ENCODE measurements at places on chromosomes 5 and 9.

GRCh38 chr5:172748341-172748843 lies 22.6 kb downstream of the DUSP1 start:
- peak; percentile 92 for DNase-seq

- no peak for DNase-seq
Observed at GRCh38 chr9:37031902-37032301, 2.2 kb downstream of the PAX5 start.

- DNase-seq: peak; percentile 83
Observed at GRCh38 chr9:128689293-128689774, 312 bp downstream of the SET start.

DNA sequence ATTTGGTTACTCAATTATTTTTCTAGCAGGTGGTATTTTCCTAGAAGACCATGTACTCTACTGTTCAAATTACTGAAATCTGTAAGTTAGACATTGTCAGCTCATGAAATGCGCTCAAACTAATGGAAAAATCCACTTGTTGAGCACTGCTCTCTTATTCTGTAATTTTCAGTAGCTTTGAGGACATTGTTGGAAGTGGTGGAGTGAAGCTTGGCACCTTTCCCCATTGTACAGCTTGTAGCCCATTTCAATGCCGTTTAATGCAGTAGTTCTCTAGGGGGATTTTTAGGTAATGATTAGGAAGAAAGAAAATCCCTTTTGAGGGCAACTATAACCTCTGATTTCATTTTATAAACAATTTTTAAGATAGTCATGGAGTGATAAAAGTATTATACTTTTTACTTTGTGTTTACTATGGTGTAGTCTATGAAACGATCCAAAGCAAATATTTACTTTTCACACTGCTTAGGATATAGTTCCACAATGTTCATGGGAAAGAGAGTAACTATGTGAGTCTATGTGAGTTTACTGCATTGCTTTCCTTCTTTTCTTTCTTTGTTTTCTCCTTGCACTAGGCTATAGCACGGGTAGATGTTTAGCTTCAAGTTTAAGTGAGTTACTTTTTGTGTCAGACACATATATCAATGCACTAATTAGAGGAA lies 165.8 kb upstream of the ANKH start:
- no peak for DNase-seq

DNA sequence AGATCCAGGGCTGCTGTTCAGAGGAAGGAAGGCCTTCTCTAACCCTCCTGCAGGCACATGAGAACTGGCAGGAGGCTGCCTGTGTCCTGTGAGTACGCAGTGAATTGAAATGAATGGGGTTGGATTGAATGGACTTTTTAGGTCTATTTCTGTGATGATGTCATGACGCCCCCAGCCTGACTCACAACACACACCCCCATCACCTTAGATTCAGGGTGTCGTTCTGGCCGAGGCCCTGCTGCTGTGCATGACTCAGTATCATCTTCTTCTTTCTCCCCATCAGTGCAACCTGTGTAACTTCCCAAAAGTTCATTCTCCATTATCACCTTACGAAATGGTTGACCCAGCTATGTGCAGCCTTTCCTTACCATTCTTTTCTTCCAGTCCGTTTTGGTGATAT lies 5.4 kb downstream of the PCAT7 start:
- no peak for DNase-seq

GRCh38 chr5:125065741-125066140 lies 319.3 kb upstream of the ZNF608 start:
- no peak for DNase-seq

GRCh38 chr9:127660886-127661741 lies 45.7 kb upstream of the CFAP157 start:
- DNase-seq: no peak

DNA sequence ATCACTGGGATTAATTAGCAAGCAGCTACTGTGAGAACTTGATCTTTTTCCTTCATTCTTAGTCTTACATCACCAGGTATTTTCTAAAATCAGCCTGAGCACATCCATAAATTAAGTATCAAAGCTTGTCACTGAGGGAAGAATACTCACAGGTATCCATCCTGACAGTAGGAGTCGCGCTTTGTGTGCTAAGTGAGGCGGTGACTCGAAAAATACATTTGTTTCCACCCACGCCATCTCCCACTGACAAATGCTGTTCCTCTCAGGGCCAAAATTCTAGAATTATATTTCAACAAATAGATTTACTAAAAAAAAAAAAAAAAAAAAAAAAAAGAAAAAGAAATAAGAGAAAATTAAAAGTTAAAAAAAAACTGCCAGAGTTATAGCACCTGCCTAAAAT lies 34.1 kb upstream of the GABRB2 start:
- DNase-seq: no peak

DNA sequence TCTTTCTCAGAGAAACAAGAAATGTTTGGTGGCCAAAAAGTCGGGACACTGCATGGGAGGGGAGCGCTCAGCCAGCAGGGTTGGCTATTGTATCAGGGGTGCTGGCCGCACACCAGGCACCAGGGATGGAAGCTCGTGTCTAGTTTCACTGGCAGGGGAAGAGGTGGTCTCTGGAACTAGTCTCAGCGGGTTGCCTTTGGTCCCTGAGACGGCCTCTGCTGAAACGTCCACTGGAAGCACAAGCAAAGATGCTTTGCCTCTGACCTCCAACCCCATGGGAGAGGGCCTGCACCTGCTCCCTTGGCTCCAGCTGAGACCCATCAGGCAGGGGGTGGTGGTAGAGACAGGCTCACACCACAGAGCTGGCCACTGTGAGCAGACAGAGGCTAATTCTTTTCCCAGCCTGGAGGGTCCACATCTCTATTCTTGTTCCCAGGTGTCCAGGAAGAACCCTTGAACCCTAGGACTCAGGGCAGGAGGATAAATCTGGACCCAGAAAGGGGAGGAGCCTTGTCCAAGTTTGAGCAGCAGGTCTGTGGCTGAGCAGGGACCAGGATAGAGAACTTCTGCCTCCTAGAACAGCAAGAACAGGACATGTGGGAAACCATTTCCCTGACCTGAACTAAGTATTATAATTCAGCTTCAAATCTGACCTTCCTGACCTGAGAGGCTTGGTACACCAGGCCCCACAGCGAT lies 102.6 kb downstream of the RGS3 start:
- no peak for DNase-seq

- DNase-seq: no peak
Observed at GRCh38 chr5:95042037-95042436, 242.9 kb downstream of the MCTP1 start.

DNA sequence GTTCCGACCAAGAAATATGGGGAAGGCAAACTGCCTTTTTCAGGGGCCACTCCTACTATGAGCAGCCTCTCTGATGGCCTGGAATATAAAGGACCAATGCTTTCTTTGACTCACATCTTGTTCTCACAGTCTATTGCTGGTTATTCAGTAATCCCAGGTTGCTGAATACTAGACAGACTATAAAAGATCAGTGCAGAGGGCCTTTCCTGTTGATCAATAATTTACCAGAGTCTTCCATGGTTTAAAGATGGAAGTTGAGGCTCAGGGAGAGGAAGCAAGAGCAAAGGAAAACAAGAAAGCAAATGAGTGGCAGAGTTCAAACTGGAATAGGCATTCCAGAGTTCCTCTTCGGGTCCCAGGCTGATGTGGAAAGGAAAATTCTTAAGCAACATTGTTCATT lies 62.9 kb downstream of the FBXO38 start:
- DNase-seq: no peak

GRCh38 chr9:131672451-131672850 lies 67.4 kb downstream of the RAPGEF1 start:
- no peak for DNase-seq

DNA sequence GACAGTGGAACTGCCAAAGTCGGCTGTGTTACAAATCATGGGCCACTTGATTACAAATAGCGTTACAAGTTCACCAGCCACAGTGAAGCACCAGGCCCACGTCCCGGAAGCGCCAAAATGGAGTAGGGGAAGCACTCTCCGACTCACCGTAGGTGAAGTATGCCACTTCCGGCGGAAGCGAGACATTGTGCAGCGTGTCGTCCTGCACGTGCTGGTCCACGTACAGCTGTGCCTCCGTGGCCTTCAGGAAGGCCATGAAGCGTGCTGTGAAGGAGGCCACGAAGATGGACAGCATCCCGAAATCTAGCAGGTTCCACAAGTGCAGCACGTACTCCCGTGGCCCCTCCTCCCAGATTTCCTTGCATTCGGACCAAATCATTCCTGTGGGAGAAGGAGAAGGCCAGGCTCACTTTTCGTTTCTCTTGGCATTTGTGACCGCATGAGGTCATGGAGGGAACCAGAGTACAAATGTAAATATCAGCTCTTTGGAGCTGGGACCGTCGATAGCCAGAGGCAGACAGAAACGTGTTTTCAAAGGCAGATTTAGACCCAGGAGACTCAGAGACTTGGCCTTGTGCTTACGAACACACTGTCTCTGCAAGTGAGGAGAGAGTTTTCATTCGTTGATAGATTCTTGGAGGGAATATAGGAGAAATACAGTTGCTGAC lies 58.7 kb upstream of the SMIM32 start:
- DNase-seq: no peak

- no peak for DNase-seq
Observed at GRCh38 chr5:140611020-140611521, 21.9 kb downstream of the CD14 start.

DNA sequence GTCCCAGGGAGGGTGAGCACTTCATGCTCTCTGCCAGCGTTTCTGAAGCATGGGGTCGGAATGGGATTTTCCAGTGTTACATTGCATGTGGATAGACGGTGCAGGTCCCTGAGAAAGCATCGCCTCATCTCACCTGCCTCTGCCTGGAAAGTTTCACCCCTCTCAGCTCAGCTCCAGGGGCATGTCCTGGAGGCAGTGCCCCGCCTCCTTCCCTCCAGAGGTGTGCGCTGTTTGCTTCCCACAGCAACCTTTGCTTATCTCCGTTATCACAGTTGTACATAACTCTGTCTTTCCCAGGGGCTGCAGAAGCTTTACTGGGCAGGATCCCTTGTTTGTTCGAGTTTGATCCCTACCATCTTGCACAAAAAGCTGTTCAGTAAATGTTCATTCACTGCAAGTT lies 10.7 kb upstream of the CREBRF start:
- no peak for DNase-seq

GRCh38 chr9:136193891-136194279 lies 11.0 kb downstream of the LHX3 start:
- peak; percentile 6 for DNase-seq

DNA sequence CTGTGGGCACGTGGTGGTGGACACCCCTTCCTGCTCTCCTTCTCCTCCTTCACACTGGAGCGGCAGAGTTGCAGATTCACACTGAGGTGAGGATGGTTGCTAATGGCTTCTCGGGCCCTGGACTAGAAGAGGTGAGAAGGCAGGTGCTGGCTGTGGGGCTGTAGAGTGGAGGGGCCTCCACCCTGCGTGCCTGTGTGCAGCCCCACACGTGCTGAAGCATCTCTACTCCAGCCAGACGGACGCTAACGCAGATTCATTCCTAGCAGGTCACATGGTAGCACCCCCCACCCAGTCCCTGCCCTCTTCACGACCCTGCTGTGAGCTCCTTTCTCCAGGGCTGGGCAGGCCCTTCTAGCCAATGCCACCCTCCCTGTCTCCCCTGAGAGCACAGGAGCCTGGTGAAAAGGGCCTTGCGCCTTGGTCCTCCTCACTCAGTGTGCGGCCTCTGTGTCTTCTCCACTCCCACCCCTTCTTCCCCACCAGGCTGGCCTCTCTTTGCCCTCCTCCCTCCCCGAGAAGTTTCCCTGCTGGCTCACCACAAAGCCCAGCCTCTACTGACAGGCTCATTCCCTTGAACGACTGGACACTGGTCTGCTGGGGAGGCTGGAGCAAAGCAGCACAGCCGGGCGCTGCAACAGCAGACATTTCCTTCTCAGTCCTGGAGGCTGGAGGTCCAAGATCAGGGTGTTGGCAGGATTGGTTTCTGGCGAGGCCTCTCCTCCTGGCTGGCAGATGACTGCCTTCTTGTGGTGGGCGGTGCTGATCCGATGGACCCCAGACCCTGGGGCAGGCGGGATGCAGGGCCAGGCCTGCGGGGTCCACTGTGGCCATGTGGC lies 14.2 kb downstream of the CACNA1B start:
- DNase-seq: no peak

GRCh38 chr9:36158917-36159316 lies 10.3 kb upstream of the CCIN start:
- no peak for DNase-seq

GRCh38 chr9:89742660-89743059 lies 137.8 kb downstream of the GADD45G start:
- no peak for DNase-seq

GRCh38 chr5:67215519-67216471 lies 19.2 kb upstream of the CD180 start:
- DNase-seq: peak; percentile 94

- no peak for DNase-seq
Observed at GRCh38 chr5:39661026-39661779, 236.4 kb upstream of the DAB2 start.

- peak; percentile 71 for DNase-seq
Observed at GRCh38 chr9:72041775-72042194, 18.6 kb downstream of the C9orf57 start.

DNA sequence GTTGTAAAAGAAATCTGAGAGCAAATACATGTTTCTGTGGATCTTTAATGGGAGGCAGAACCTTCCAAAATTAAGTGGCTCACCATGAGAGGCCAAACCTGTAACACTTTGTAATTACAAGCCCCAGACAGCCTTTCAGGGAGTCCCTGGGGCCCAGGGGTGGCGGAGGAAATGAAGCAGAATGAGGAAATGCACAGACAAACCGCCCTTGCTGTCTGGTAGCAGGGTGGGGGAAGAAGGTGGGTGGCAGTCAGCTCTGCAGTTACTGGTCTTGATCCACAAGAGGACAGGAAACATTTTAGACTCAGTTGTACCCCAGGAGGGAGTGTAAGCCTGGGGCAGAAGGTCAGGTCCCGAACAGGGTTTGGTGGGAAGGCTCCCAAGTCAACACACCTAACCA lies 6.5 kb downstream of the ARL14EPL start:
- peak; percentile 68 for DNase-seq

DNA sequence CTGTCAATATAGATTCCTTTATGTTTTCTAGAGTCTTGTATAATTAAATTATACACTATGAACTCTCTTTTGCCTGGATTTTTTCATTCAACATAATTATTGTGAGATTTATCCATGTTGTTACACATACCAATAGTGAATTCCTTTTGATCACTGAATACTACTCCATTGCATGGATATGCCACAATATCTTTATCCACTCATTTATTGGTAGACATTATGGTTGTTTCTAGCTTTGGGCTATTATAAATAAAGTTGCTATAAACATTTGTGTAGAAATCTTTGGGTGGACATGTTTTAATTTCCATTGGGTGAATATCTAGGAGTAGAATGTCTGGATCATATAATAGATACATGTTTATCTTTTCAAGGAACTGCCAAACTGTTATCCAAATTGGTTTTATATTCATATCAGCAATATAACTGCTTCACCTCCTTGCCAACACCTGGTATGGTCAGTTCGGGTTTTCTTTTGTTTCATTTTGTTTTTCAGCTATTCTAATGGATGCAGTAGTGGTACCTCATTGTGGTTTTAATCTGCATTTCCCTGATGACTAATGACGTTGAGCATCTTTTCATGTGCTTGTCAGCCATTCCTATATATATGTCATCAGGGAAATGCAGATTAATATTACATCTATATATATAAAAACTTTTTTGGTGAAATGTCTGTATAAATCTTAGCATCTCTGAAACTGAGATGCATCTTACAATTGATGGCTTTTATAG lies 32.1 kb upstream of the TCF7 start:
- DNase-seq: no peak

GRCh38 chr5:87770601-87771121 lies 357.9 kb upstream of the CCNH start:
- DNase-seq: no peak
